Pulmonary artery endothelial cell (primary cell): ENCODE measurements at places on chromosomes 7 and 10.

GRCh38 chr7:139739863-139740597 lies 37.8 kb downstream of the HIPK2 start:
- DNase-seq: no peak

- DNase-seq: no peak
Observed at GRCh38 chr7:95715274-95715673, 57.1 kb upstream of the DYNC1I1 start.

GRCh38 chr7:117448655-117449054 lies 21.4 kb upstream of the ASZ1 start:
- no peak for DNase-seq

GRCh38 chr7:67251986-67252558 lies 255.4 kb downstream of the TYW1 start:
- no peak for DNase-seq

GRCh38 chr10:78972947-78973900 lies 95.5 kb upstream of the ZMIZ1 start:
- DNase-seq: peak; percentile 82

- DNase-seq: no peak
Observed at GRCh38 chr10:1196656-1197055, 140.5 kb downstream of the WDR37 start.

- DNase-seq: no peak
Observed at GRCh38 chr7:46279290-46279689, 358.2 kb upstream of the IGFBP3 start.

GRCh38 chr10:83542774-83543411 lies 596.4 kb upstream of the GHITM start:
- no peak for DNase-seq

DNA sequence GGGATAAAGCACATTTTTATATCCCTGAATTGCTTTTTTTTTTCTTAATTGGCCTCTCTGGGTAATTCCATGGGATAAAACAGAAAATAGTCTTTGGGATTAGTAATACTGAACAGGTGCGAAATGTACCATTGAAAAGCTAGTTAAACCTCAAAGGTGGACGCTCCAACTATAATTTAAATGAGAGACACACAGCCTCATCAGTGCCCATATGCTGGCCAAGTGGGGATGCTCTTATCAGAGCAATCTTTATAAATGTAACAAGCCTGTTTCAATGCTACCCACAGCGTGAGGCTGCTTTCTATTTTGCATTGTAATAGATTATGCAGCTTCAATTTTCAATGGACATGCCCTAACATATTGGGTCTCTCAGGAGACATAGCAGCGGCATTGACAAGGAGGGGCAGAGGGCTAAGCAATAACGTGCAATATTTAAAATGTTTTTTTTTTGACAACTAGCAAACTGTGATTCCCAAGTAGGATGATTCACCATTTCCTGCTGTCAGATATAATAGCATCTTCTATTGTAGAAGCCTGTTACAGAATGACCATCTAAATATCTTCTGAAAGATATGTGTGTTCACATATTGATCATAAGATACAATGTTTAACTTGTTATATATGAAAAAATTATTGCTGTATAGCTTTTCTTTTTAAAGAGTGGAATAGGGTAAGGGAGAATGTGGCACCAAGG lies 91.3 kb upstream of the BET1 start:
- no peak for DNase-seq

- DNase-seq: no peak
Observed at GRCh38 chr7:138032770-138033169, 30.9 kb upstream of the CREB3L2 start.
